Activated naive CD4-positive, alpha-beta T cell (primary cell): ENCODE measurements at places on chromosomes 7 and 10.

DNA sequence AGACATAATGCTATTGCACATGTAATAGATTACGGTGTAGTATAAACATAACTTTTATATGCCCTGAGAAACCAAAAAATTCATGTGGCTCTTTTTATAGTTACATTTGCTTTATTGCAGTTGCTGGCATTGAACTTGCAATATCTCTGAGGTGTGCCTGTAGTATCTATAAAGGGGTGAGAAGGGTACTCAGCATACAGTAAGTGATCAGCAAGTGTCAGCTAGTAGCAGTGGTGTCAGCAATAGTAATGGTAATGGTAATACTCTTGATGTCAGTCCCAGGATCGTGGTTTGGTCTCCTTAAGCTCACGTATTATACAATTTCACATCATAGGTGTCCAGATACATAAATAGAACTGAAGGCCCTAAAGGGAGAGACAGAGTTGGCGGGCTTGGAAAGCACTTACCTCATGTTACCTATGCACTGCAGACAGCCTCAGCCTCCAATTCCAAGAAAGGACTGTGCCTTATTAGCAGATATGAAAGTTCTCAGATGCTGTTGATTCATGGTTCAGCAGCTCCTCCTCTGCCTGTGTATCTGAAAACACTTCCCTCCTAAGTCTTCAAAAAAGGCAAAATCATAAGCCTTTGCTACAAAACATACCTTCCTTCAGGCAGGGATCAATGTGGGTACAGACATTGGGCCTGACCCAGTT, 6.6 kb upstream of the GIMAP7 start:
- peak; percentile 17 for DNase-seq

DNA sequence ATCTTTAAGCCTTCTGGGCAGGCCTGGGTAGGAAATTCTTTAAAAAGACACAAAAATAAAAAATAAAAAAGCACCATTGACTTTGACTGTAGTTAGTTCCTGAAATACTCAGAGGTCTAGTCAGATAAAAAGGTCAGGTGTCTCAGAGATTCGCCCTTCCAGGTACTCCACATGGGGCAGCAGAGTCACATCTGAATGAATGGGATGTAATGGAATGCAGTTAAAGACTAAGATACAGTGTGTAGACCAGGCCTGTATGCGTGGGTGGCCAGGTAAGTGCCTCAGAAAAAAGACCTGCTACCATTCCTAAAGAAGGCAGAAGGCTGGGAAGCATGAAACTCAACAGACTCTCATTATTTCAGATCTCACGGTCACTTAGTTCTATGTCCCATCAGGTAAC, 68.6 kb upstream of the SEM1 start:
- DNase-seq = no peak

GRCh38 chr7:148561099-148561498, 29.5 kb upstream of the C7orf33 start:
- no peak for DNase-seq

DNA sequence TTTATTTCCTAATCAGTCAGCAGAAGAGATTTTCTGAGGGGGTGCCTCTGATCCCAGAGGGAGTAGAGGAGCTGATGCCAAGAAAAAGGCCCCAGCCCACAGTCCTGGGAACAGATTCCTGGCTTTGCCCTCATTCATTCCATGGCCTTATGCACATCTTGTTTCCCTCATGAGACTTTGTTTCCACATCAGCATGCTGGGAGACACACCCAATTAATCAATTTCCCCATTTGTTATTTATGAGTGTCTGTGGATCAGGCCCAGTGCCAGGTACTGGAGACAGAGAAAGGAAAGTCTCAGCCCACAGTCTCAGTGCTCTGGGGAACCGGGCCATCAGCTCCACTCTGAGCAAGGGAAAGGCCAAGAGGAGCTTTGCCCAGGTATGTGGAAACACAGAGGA, 496.2 kb upstream of the ZMIZ1 start:
- DNase-seq = no peak

- no peak for DNase-seq
Observed at GRCh38 chr7:2460641-2461040, 15.6 kb downstream of the GRIFIN start.

- DNase-seq = no peak
Observed at GRCh38 chr10:8346861-8347260, 292.4 kb downstream of the GATA3 start.

DNA sequence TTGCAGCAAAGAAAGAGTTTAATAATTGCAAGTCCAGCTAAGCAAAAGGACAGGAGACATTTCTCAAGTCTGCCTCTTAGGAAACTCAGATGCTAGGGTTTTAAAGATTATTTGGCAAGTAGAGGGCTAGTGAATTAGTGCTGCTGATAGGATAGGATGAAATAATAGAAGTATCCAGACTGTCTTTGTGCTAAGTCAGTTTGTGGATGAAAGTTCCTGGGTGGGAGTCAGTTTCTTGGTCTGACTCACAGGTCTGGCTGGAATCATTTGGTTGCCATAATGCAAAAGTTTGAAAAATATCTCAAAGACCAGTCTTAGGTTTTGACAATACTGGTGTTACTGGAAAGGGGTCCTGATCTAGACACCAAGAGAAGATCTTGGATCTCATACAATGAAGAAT, 42.6 kb upstream of the INHBA start:
- no peak for DNase-seq

- no peak for DNase-seq
Observed at GRCh38 chr7:118477036-118477435, 252.5 kb downstream of the ANKRD7 start.
